ENCODE measurements at places on chromosomes 16 and 17.

GRCh38 chr17:39753514-39754160, 15.9 kb downstream of the GRB7 start:
- DNase-seq, result no peak

DNA sequence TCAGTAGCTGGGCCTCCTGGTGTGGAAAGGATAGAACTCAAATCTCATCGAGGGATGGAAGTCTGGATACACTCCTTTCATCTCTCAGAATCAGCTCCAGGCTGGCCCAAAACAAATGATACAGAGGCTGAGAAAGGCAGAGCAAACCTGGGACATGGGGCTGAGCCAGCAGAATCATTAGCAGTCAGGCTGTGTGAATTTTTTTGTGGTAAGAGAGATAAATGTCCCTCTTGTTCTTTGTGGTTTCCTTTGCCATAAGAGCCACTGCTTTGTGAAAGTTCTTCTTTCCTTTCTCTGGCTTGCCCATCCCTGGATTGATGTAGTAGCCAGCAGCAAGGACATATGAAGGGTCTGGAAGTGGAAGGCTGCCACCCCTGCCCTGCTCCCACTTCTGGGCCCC, 146.2 kb downstream of the CDH13 start:
- DNase-seq, result no peak

- DNase-seq, result no peak
Observed at GRCh38 chr16:69520800-69521602, 44.8 kb upstream of the NFAT5 start.

DNA sequence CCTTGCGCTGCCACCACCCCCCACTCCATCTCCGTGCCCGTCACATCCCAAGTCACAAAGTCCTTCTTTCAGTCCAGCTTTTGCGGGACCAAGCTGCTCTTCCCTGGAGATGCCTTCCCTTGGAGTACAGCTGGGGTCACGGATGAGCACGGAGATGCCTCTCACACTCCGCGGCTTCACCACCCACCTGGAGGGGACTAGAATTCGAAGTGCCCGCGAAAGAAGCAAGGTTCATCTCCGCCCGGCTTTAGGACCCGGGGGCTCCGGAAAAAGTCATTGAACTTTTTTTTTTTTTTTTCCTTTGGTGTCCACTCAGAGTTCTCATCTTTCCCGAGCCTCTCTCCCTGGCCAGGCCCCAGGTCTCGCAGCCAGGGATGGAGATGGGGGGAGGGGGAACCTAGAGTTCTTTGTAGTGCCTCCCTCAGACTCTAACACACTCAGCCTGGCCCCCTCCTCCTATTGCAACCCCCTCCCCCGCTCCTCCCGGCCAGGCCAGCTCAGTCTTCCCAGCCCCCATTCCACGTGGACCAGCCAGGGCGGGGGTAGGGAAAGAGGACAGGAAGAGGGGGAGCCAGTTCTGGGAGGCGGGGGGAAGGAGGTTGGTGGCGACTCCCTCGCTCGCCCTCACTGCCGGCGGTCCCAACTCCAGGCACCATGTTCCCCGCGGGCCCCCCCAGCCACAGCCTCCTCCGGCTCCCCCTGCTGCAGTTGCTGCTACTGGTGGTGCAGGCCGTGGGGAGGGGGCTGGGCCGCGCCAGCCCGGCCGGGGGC, at the start of gene FKBP10:
Gene FKBP10, plus strand, starts transcription at position 624 of the 771 bp plus-strand sequence. Its CDS starts 31 bp downstream, at position 655.
- DNase-seq, result no peak

DNA sequence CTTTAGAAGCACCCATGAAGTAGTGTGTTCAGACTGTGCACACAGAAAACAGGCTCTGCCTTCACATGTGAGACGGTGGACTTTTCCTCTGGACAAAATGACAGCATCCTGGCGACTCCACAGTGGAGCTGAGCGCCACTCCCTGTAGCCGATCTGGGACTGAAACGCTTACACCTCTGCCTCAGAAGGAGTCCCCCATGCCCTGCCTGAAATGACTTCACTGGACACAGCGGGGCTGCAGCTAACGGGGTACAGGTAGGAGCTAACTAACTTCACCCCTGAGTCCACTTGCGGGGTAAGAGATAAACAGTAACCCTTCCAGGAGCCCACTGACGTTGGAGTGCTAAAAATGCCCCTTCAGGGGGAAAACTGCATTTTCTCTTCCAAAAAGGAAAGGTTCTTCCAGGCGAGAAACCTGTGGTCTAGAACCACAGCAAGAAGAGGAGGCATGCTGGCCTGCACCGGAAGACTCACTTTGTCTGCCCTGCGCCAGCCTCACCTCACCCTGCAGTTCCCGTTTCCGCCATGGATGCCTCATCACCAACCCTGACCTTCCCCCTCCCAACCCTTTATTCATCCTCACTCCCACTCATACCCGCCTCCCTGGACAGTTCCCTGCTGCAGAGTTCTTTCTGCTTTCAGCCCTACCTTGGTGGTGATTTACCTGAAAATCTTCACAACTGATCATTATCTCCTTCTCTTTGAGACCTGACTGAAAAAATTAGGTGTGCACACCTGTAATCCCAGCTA, 19.4 kb upstream of the ENDOV start:
- no peak for DNase-seq

GRCh38 chr17:47844227-47844626, 3.2 kb upstream of the SCRN2 start:
- DNase-seq, result no peak

GRCh38 chr17:38324141-38324697, 19.5 kb downstream of the GPR179 start:
- DNase-seq, result no peak

- no peak for DNase-seq
Observed at GRCh38 chr16:72429671-72430081, 257.7 kb upstream of the PMFBP1 start.

DNA sequence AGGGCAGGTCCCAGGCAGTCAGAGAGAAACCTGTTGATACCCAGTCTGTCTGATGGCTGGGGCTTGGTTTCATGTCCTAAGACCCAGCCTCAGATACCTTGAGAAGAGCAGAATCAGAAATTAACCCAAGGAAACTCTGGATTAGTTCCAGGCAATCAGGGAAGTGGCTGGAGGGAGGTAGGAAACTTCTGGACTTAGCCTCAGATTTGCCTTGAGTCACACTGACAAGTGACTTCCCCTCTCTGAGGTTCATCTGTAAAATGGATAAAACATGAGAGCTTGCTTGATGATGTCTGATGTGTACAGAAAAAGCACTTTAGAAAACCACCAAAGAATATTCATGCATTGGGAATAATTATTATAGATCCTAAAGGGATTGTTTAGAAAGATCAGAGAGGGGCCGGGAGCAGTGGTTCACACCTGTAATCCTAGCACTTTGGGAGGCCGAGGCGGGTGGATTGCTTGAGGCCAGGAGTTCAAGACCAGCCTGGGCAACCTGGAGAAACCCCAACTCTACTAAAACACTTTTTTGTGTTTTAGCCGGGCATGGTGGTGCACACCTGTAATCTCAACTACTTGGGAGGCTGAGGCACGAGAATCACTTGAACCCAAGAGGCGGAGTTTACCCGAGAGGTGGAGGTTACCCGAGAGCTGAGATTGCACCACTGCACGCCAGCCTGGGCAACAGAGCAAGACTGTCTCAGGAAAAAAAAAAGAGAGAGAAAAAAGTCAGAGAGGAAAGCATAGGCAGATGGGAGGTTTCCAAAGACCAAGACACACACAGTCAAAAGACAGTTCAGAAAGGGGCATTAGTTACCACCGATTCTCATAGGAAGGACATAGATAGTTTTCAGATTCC, 3.8 kb downstream of the CIITA start:
- no peak for DNase-seq

- DNase-seq, result no peak
Observed at GRCh38 chr17:61503961-61504360, 51.7 kb downstream of the TBX4 start.

DNA sequence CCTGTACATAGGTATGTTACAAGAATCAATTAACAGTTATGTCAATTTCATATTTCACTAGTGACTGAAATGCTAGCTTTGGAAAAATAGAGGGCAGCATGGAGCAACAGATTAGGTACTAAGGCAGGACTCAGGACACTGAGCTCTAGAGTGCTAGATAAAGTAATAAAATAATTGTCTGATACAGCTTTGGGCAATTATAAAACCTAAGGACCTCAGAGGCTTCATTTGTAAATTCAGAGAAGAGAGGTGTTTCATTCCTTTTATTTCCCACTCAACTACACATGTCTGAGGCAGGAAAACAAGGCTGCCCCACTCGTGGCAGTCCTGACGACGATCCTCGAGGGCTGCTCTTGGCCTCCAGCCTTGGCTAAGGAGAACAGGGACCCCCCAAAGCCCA, 81.5 kb downstream of the CA4 start:
- no peak for DNase-seq

DNA sequence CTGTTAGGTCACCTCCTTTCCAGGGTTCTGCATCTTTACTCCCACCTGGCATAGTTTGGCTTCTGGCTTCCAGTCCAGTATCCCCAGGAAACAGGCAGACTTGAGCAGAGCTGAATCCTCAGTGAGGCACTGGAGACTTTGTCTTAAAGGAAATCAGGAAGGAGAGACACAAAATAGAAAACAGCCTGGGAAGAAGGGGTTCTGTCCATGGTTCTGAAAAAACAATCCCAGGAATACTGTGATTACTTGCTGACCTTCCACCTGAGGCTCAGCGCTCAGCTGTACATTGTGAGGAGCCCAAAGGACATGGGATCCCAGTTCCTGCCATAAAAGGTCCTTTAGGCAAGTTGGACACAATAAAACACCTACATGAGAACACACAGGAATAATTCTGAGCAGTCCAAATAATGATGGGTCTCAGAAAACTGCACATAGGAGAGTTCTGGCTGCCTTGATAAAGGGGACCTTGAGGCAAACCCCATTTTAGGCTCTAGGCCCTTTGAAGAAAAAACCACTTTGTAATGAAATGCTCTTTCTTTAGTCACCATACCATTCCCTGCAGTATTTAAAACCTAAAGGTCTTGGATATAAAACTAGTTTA, 81.4 kb upstream of the CRHR1 start:
- no peak for DNase-seq

DNA sequence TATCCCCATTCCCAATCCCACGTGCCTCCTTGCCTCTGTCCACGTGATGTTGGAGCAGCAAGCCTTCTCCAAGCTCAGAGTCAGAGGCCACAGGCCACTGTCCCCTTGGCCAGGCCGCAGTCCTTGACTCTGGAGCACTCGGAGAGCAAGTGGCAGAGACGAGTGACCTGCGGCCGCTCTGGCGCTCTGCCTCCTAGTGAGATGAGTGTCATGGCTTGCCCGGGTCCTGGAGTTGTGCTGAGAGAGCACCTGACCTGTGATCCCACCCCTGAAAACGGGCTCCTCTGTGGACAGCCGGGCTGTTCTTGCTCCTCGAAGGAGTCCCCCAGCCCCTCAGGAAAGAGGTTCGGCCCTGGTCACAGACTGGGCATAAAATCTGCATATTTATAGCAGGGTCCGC, 10.0 kb upstream of the FASN start:
- no peak for DNase-seq

DNA sequence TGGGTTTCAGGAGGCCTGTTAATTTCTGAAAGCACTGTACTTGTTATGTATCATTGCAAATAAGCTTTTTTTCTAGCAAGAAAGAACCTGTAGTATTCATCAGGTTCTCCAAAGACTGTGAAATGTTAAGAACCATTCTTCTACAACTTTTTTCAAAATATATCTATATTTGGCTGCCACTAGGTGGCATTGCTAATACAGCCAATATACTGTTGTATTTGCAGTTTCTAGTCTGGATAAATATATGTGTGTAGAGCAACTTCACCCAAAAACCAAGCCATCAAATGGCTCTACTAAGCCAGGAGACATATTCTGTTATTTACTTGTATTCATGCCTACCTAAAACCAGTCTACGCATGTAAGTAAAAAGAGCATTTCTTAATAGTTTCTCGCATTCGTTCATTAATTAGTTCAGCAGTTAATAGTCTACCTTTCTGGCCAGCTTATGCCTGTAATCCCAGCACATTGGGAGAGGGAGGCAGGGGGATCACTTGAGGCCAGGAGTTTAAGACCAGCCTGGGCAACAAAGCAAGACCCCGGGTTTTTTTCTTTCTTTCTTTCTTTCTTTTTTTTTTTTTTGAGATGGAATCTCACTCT, 39.5 kb downstream of the VMP1 start:
- no peak for DNase-seq

DNA sequence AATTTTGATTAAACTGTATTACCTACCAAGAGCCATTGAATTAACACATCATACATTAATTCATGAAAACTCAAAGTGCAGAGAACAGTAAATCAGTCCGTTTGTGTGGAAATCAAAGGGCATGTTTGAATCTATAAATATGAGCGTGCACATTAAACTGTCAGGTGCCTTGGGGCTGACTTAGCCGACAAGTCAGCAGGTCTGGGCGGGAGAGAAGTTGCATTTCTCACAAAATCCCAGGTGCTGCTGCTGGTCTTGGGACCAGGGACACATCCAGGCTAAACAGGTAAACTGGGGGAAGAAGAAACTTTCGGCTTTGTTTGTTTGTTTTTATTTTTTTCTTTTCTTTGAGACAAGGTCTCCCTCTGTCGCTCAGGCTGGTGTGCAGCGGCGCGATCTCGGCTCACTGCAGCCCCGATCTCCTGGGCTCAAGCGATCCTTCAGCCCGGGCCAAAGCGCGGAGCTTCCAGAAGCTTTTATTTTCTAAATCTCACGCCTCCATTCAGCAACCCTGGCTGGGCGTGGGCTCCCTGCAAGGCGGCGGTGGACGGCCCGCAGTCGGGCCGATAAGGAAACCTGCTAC, 213.9 kb downstream of the MRTFB start:
- no peak for DNase-seq
